ENCODE measurements at places on chromosomes 12 and 14.

DNA sequence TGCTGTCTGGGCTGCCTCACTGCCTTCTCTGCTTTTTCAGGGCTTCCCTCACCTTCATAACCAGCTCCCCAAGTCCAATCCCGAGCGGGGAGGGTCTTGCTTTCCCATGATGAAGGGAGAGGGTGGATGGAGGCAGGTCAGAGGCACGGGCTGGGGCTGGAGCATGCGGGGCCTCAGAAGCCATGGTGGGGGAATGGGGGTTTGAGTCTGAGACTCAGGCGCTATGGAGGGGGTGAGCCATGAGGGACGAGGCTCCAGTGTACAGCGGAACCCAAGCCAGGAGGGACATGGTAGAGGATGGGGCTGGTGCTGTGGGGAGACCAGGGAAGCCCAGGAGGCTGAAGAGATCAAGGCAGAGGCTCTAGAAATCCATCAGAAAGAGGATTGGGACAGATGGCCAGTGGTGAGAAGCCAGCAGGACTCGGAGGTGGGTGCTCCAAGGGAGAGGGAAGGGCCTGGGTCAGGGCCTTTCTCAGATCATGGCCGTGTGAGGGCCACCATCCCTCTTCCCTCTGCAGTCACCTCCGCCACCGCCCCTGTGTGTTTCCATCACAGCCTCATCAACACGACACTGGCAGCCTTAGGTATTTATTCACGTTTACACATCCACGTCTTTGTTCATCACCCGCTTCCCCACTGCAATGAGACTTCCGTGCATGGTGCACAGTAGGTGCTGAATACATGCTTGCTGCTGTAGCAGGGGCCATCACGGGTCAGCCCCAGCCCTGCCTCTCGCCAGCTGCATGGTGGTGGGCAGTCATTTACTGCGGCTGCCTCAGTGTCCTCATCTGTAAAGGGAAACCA, 144.7 kb downstream of the ADGRD1 start:
- DNase-seq: no peak

DNA sequence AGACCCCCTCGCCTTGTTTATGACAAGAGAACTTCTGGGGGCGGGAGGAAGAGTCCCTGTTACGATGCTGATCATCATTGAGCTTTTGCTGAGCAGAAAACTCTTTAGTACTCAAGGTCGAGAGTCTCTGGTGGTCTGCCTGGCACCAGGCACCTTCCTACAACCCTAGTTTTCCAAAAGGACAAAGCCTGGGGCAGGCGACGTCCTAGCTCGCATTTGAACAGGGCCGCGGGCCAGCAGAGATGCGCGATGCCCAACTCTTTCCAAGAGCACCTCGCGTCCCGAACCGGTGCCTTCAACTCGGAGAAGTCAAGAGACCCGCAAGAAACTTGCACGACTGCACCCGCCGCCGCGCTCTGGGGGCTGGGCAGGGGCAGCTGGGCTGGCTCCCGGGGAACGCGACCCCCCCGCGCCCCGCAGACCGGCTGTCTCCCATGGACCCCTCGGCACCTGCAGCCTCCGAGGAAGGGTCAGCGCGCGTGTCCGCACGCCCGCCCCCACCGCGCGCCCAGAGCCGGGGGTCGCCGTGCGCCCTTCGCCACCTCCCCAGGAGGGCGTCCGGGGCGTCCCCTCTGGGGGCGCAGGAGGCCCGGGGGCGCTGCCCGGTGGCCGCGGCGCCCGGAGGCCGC, 377 bp upstream of the BCL7A start:
- DNase-seq: peak; percentile 64

GRCh38 chr12:75227132-75227531, 17.5 kb upstream of the KCNC2 start:
- no peak for DNase-seq

DNA sequence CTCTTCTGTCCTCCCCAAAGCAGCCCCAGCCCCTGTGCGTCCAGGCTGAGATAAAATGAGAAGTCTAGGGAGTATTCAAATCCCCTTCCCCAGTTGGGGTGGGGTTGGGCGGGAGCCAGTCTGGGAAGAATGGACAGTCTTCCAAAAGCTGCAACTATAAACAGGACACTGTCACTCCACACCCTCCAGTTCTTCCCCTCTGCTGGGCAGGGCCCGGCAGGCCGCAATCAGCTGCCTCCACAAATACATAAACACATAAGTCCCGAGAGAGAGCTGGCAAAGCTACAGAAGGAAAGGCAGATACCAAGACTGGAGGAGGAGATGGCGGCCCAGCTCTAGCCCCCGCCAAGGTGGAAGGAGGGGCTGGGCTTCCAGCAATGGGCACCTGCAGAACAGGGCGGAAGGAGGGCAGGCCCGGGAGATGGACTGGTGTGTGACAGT, 12.7 kb downstream of the LTBP2 start:
- DNase-seq: no peak

- peak; percentile 86 for DNase-seq
Observed at GRCh38 chr14:103880348-103881267, 33.2 kb upstream of the PPP1R13B start.

GRCh38 chr12:95215949-95216348, 1.3 kb downstream of the FGD6 start:
- DNase-seq: peak; percentile 38

DNA sequence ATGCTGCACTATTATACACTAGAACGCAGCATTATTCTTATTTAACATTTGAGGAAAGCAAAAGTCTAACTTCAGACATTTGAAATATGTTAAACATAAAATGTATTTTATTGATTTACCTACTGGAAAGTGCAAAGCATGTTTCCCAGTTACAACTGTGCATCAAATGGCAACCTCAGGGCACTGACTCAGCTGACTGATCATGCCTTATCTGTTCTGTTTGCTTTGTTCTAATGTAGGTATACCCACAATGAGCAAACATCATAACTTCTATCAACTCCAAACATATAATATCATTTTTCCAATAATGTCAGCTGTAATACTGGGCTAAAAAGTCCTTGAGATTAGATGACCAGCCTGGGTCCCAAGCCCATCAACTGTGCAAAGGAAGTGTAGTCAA, 431.0 kb downstream of the FOXG1 start:
- DNase-seq: no peak

- DNase-seq: no peak
Observed at GRCh38 chr14:74614508-74615495, 2.8 kb upstream of the LTBP2 start.

DNA sequence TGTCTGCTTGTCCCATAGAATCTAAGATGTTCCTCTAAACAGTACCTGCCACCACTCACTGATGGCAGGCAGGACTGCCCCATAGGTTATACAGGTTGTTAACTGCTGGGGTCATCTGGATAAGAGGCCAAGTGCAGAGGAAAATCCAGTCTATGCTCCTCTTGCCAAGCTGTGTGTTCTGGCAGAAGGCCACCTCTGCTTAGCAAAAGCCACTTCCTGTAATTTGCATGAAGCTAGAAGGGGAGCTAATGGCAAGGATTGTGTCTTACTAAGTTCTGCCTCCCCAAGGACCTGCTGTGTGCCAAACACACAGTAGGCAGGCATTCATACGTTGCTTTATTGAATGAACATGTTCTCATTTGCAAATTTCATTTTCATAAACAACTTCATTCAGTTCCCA, 445.4 kb downstream of the BCL11B start:
- no peak for DNase-seq

DNA sequence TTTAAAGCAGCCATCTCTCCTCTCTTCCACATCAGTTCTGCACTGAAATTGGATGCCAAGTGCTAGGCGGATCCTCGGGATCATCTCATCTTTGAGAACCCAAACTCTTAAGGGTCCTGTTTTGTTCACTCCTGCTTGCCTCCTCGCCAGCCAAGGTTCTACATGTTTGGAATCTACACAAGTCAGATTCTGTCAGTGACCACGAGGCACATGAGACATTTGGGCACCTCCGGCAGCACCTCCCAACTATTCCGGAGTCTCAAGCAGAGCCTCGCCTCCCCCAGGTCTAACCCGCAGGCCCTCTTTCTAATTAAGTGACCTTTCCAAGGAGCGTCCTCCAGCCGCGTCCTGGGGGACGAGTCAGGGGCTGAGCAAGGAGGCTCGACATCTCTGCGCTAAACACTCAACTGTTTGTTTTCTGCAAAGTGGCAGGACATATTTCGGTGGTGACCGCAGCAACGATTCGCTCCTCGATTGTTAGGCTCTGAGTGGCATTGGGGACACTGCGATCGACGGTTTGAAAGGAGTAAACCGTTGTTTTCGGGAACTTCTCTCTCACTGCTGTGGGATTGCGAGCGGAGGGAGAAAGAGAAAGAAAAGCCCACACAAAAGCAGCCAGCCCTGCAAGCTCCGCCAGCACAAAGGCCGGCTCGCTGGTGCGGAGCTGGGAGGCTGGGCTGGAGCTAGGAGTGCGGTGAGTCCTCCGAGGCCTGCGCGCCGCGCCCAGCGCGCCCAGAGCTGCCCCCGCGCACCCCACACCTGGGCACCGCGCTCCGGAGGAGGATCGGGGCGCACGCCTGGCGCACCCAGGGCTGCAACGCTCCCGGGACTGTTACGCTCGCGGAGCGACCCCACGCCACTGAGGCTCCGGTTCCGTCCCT, 640 bp downstream of the ARMH4 start:
- DNase-seq: peak; percentile 36

GRCh38 chr12:130608132-130608531, 108.0 kb downstream of the RIMBP2 start:
- no peak for DNase-seq

Measured in hematopoietic multipotent progenitor cell treated with erythropoietin and hydrocortisone succinate and interleukin-3 and kit ligand, for 6 days (in vitro differentiated cells).